ENCODE measurements at places on chromosomes 3 and 15. TPM values are rescaled to one million over a fixed set of nuclear protein-coding genes. Genes with fewer than 3 reads are reported as not detected.

- no peak for DNase-seq
These were observed 234.4 kb downstream of the XXYLT1 start for GRCh38 chr3:195036574-195036973.

DNA sequence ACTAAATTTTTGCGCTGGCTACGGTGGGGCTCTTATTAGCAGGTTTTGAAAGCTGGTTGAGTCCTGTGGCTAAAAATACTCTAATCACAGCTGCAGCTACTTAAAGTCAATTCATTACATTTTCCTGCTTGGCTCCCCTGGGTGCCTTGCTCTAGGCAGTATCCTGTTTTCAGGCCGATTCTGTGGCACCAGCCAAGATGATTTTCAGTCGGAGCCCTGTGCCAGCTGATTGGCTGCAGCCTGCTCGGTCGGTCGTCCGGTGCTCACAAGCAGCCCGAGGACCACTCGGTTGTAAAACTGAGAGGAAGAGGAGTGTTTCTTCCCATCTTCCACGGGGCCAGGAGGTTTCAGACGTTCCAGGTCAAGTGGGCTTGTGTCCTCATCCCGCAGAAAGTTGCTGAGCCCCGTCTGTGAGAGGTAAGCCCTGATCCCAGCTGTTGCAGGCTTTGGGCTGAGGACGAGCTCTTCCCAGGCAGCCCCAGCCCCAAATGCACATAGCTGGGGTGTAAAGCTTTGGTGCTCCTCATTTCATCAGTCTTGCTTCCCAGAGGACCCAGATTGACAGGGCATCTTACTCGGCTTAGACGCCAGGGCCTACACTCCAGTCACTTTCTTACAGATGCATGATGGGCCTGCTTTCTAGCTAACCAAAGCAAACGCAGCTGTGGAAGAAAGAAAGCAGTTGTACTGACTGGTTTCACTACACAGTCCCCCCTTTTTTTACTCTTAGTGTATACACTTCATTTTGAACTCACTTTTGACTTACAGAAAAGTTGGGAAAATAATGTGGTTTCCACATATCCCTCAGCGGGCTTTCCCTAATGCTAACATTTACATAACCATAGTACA, 15.9 kb downstream of the LYSMD4 start:
- peak; percentile 66 for DNase-seq

GRCh38 chr3:71879089-71879488, 94.1 kb upstream of the PROK2 start:
- no peak for DNase-seq

GRCh38 chr3:132404276-132404675, 13.0 kb upstream of the DNAJC13 start:
- DNase-seq: no peak

DNA sequence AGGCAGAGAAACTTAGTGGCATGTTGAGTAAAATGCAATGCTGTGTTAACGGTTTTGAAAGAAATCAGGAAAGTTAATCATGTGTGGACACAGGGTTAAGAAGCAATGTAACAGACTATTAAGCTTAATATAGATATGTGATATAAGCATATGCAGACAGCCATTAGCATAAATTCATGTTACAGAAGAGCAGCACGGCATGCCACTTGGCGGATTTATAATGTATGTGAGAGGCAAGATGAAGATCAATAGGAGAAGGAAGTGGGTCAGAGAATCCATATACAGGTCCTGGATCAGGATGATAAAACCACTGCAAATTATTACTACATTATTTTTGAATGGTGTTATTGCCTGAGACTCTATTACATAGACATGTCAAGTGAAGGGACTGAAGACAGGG, 694.3 kb downstream of the MCTP2 start:
- DNase-seq: no peak

- no peak for DNase-seq
These were observed 1.6 kb upstream of the ULK3 start for GRCh38 chr15:74844319-74845207.

GRCh38 chr15:70142322-70143191, 44.8 kb upstream of the TLE3 start:
- peak; percentile 80 for DNase-seq

DNA sequence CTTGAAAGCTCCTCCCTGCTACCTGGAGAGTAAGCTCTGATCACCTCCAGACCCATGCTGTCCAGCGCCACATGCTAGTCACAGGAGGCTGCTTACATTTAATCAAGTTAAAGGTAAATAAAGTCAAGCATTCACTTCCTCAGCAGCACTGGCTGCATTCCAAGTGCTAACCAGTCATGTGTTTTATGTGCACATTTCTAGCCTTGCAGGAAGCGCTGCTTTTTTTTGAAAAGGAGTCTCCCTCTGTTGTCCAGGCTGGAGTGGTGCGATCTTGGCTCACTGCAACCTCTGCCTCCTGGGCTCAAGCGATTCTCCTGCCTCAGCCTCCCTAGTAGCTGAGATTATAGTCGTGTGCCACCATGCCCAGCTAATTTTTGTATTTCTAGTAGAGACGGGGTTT, 279.2 kb downstream of the GABRG3 start:
- no peak for DNase-seq

DNA sequence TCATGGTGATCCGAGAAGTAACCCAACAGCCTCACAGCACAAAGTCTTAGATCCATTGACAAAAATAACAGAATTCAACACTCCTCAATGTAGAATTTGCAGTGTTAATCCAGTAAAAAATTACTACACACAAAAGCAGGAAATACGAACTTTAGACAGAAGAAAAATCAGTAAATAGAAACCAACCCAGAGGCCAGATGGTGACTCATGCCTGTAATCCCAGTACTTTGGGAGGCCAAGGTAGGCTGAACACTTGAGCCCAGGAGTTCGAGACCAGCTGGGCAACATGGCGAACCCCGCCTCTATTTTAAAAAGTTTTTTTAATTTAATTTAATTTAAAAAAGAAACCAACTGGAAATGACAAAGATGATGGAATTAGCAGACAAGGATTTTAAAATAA, 36.1 kb downstream of the SELENOT start:
- no peak for DNase-seq

GRCh38 chr15:47415539-47415971, 301.8 kb upstream of the SEMA6D start:
- no peak for DNase-seq

DNA sequence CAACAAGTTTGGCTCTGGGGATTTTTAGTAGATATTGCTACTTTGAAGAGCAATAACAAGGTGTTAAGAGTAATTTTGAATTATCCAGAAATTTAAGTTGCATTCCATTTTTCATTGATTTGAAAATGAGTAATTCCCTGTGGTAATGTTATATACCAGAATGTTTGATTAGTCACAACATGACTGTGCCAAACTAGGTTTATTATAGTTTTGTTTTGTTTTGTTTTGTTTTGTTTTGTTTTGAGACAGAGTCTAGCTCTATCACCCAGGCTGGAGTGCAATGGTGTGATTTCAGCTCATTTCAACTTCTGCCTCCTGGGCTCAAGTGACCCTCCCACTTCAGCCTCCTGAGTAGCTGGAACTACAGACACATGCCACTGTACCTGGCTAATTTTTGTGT, 40.7 kb downstream of the CNOT10 start:
- DNase-seq: no peak

DNA sequence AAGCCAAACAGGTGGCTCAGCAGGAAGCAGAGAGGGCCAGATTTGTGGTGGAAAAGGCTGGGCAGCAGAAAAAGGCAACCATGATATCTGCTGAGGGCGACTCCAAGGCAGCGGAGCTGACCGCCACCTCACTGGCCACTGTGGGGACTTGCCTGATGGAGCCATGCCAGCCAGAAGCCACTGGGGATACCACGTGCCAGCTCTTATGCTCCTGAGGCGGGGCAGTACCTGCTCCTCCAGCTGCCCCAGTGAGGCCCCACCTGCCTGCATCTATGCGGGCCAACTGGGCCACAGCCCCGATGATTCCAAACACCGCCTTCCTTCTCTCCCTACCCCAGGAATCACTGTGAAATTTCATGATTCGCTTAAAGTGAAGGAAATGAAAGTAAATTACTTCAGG, 22.9 kb upstream of the ARIH1 start:
- DNase-seq: no peak

DNA sequence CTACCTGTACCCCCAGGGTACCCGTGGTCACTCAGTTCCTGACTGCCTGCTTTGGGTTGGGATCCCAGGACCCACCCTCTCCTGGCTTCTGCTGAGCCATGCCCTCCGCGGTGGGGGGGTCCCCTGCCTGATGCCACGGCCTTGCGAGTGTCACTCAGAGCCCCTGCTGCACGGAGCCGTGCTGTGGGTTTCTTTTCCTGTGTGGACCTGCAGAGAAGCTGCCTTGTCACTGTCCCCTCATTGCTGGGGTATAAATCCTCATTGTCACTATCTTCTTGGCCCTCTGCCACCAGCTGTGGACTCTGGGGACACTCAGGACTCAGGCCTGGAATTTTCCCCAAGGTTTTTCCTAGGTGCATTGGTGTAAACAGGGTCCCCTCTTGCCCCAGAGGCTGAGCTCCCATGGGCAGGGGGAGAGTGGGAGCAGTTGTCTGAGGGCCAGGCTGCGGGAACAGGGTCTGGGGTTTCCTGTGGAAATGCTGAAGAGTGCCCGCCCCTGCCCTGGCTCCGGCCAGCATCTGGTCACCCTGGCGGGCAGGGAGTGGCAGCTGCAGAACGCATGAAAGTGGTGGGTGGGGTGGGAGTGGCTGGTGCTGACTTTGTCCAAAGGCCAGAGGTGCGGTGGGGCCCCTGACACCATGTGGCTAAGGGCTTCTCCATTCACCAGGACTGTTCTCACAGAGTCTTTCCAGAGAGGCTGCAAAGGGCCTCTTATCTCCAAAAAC, 191.7 kb downstream of the GOLGA6L6 start:
- DNase-seq: peak; percentile 52

GRCh38 chr3:139353920-139354556, 10.2 kb downstream of the MRPS22 start:
- no peak for DNase-seq

DNA sequence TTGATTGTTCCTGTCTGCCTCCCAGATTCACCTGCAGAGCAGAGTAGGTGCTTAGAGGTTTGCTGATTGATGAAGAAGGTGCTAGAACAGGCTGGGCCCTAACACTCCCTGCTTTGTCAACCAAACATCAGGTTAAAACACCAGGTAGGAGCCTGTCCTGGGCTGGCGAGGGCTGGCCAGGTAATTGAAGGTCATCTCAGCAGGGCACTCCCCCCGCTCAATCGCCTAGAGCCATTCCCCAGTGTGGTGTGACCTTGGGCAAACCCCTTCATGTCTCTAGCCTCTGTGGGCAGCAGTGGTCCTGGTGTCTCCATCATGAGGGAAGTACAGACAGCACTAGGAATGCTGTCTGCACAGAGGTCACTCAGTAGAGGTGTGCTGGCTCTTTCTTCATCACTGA, 88.3 kb downstream of the KLF15 start:
- no peak for DNase-seq

GRCh38 chr3:99681512-99681911, 43.1 kb downstream of the COL8A1 start:
- DNase-seq: no peak

DNA sequence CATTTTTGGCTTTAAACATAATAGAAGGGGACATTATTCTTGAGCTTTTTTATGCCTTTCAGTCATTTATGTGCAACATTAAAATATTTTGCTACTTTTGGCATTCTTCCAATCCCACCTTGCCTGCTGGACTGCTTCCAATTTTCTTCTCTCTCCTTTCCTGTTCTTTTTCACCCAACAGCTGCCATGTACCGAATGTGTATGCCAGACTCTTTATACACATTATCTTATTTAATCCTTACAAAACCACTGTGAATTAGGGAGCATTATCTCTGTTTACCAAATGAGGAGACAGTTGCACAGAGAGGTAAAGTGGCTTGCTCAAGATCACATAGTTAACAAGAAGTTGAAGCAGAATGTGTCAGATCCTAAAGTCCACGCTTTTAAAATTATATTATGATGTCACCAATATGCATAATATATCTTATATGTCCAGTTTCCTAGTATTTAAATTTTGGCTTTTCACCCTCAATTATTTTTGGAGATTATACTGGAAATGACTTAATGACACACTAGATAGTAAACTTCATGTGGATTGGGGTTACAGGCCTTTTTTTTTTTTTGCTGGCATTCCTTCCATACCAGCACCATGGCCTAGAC, 231.5 kb downstream of the THRB start:
- DNase-seq: no peak

DNA sequence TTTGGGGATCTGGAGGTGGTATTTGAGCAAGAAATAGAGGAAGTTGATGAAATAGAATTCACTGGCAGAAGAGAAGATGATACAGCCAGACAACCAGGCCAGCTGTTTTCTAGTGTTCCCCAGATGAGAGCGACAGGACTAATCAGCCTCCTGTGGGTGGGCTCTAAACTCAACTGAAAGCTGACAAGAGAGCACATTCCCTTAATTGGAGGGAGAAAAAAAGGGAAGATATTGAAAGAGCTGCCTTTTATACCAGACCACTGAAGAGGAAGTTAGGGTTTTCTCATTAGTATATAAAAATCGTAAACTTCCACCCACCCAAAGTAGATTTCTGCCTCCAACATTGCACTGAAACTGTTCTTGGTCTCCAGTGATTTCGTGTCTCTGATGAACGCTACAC, 6.5 kb upstream of the TM4SF19 start:
- no peak for DNase-seq

- peak; percentile 16 for DNase-seq
These were observed 13.3 kb downstream of the CHST13 start for GRCh38 chr3:126537116-126537729.

DNA sequence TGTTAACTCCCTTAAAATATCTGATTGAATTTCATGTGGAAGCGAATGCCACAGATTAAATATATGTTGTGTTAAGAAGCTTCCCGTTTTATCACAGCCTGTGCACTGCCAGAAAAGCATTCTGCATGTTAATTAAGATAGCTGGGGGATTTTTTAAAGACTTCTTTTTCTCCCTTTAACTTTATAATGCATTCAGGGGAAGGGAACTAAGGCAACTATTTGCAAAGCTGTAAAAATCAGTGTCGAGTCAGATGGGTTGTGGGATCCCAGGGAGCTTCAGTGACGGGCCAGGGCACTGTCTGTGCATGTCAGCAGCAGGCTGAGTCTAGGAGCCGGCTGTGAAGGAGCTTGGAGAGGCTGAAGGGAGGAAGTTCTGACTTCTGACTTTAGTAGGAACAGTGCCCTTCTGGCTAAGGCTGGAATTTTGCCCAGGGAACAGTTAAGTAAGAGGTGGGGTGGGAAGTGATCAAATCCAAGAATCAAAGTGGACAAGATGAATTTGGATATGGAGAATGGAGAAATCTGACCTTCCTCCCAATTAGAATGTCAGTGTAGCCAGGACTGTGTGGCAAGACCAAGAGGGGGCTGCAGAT, 77.7 kb downstream of the ABHD5 start:
- peak; percentile 64 for DNase-seq

Gene CILP
- total RNA-seq: 3.5 TPM

Gene MKRN3
- total RNA-seq: 0.38 TPM

Gene ECE2
- total RNA-seq: not detected

Gene LRRIQ4
- not detected for total RNA-seq

Gene CCDC50
- total RNA-seq: 50.8 TPM

Gene CACNA1D
- 0.78 TPM for total RNA-seq

Gene PLSCR5
- total RNA-seq: not detected

Gene GADL1
- total RNA-seq: not detected

Gene LAMB2
- 568 TPM for total RNA-seq

Measured in Right ventricle myocardium superior (tissue), 1 donor.